ENCODE measurements at places on chromosomes 2 and 18.

DNA sequence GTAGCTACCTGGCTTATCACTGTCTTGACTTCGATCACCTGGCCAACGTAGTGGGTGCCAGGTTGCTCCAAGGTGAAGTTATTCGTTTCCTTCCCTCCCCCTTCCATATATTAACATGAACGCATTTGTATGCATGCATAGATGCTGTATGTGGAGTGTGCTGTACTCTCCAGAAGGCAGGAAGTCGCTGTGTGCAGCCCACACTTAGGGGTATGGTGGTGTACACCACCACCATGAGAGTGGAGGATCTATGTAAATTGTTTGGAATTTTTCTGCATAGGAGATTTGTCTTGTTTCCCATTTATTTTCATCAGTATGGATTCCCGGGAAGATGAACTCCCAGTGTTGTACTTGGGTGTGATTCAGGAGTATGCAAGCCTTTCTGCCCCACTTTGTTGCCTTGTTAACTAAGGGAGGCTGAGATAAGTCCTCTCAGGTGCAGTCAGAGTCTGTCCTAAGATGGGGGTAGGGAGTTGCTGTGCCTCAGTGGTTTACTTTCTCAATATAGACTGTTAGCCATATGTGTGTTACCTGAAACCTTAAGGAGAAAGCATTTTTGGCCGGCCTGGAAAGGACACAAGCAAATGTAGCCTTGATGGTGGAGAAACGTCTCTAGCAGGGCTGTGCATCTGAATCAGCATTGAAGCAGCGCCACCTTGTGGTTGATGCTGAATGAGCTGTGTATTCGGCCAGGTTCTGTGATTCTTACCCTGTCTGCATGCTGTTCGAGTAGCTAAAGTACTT, 149.8 kb downstream of the TANC1 start:
- peak; percentile 66 for ATAC-seq

DNA sequence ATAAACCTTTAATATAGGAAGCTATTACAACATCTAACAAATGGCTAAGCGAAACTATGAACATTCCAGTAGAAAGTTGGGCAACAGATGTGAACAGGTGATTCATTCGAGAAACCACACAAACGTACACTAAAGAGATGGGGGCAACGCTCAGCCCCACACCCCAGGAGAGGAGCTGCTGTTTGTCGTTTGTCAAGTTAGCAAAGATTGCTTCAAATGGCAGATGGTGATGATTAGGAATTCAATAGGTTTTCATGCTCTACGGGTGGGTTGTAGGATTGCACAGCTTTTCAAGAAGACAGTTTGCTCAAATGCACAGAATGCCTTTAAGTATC, 154.7 kb upstream of the HDAC4 start:
- no peak for ATAC-seq

DNA sequence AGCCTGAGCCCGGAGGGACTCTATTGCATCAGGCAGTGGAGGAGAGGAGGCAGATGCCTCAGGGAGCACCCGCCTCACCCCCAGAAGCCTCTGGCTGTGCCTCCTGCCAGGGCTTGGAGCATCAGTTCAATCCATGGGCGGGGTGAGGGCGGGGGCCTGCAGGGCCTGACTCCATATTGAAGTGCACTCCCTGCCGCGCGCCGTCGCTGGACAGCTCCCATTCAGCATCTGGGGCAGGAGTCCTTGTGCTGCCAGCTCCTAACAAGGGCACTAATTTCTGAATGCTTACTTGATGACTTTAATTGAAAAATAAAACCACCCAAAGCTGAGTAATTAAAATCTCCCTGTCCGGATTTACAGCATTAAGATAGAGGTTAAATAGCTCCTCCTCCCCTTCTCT, 23.8 kb downstream of the C1QL2 start:
- ATAC-seq: no peak

DNA sequence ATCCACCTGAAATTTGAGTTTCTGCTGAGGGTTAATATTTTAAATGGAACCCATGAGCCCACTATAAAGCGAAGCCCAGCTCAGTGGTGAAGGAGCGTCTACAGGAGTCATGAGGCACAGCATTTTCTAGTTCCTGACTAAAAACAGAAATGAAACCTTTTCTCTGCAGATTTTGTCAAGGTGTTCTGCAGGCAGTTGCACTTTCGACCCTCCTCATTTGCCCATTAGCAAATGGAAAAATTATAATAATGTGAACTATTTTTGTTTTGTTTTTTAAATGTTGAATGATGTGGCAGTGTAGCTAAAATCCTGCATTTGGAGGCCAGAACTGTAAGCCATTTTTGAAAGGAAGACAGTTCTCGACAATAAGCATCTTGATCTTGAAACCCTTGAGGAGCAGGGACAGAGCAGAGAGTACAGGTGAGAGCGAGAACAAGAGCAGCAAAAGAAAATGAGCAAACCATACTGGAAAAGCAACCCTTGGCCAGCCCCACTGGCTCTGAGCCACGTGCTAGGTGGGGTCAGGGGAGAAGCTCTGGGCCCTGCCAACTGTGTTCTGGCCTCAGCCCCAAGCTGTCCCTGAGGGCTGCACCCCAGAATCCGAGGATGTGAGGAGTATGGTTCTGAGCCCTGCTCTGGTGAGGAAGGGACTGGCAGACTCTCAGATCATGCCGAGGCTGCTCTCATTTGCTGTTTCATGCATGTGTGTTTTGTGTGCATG, 26.4 kb upstream of the COPS8 start:
- ATAC-seq: peak; percentile 91

GRCh38 chr18:32383050-32383819, 87.4 kb downstream of the GAREM1 start:
- no peak for ATAC-seq

GRCh38 chr18:9951022-9951859, 37.4 kb downstream of the VAPA start:
- ATAC-seq: peak; percentile 62

- no peak for ATAC-seq
Observed at GRCh38 chr2:14348247-14348646, 284.3 kb upstream of the LRATD1 start.

DNA sequence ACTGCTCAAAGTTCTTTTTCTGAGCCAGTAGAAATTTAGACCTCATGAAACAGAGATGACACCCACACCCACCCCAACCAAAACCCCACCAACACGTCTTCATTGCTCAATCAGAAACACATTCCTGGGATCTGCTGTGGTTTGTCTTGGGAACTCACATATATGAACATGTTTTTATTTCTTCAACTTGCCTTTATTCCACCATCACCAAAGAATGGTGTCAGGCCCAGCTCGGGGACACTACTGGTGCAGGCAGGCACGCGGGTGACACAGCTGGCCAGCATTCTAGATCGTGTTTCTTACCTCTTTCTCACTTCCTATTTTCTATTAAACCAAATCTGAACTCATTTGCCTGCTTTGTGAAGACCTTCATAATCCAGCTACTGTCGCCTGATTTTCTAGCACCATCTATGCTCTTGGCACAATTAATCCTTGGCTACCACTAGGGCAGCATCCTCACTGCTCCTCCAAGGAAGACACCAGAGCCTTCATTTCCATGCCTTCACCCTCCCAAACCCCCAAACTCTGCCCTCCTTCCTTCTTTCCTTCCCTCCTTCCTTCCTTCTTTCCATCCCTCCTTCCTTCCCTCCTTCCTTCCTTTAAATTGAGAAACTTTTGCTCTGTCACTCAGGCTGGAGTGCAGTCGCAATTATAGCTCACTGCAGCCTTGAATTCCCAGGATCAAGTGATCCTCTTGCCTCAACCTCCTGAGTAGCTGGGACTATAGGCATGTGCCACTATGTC, 157.1 kb downstream of the BCL2 start:
- no peak for ATAC-seq

- no peak for ATAC-seq
Observed at GRCh38 chr2:238023608-238024007, 37.2 kb upstream of the SCLY start.

- ATAC-seq: no peak
Observed at GRCh38 chr2:123101434-123101833, 923.7 kb upstream of the CNTNAP5 start.

GRCh38 chr2:172153757-172154156, 51.1 kb upstream of the DLX2 start:
- no peak for ATAC-seq
